ENCODE measurements at places on chromosomes 16 and 17.

GRCh38 chr16:14070877-14071575 lies at the start of gene MRTFB:
Gene MRTFB, plus strand, starts transcription at chr16:14071319. Its CDS starts 69,288 bp downstream, at chr16:14140607.
- DNase-seq: peak; percentile 75

- DNase-seq: no peak
Measured at GRCh38 chr17:37671824-37672547, 28.7 kb upstream of the DDX52 start.

DNA sequence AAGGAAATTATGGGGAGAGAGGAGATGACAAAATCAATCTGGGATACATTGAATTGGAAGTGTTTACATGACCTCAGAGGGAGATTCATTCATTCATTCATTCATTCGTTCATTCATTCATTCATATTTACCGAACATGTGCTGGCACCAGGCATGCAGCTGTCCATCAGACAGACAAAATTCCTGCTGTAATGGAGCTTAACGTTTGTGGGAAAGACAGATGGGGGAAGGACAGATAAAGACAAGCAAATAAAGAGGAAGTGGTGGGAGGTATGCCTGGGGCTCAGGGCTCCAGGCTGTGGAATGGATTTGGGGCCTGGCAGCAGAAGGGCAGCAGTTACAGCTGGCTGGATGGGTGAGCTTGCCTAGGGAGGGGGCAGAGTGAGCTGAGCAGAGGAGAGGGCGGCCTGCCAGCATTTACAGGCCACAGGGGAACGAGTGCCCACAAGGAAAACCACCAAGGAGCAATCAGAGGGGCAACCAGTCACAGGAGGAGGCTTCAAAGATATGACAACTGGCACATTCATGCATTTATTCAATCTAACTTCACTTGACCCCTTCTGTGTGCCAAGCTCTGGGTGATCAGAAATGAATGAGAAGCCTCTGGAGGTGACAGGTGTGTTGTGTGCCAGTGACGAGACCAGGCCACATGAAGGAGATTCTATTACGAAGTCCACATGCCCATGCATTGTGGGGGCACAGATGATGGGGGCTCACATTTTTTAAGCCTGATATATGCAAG lies 48.5 kb downstream of the ARHGAP27 start:
- DNase-seq: peak; percentile 77

DNA sequence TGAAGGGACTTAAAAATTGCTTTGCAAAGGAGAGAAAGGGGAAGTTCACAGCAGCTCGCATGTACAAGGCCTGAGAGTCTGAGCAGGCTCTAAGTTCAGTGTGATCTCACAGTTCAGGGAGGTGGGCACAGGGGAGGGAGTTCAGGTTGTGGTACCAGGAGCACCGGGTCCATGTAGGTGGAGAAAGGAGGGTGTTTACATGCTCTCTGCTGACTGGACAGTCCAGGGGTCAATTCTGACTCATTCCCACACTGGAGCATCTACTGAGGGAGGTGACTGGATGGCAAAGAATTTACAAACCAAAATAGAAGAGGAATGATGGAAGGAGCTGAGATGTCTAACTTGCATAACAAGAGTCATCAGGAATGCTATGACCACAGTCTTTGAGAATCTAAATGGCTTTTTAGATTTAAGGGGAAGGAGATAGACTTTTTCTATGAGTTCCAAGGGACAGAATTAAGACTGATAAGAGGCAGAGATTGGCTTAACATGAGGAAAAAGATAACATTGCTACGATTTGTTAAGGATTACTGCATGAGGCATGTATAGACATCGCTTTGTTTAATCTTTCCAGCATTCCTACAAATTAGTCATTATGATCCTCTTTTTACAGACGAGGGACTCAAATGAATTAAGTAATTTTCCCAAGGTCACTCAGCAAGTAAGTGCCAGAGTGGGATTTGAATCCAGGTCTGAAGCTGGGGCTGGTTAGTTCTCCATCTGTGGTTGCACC lies 29.9 kb downstream of the MIS12 start:
- DNase-seq: no peak

- DNase-seq: no peak
Measured at GRCh38 chr16:1026057-1026783, 44.6 kb downstream of the SOX8 start.

DNA sequence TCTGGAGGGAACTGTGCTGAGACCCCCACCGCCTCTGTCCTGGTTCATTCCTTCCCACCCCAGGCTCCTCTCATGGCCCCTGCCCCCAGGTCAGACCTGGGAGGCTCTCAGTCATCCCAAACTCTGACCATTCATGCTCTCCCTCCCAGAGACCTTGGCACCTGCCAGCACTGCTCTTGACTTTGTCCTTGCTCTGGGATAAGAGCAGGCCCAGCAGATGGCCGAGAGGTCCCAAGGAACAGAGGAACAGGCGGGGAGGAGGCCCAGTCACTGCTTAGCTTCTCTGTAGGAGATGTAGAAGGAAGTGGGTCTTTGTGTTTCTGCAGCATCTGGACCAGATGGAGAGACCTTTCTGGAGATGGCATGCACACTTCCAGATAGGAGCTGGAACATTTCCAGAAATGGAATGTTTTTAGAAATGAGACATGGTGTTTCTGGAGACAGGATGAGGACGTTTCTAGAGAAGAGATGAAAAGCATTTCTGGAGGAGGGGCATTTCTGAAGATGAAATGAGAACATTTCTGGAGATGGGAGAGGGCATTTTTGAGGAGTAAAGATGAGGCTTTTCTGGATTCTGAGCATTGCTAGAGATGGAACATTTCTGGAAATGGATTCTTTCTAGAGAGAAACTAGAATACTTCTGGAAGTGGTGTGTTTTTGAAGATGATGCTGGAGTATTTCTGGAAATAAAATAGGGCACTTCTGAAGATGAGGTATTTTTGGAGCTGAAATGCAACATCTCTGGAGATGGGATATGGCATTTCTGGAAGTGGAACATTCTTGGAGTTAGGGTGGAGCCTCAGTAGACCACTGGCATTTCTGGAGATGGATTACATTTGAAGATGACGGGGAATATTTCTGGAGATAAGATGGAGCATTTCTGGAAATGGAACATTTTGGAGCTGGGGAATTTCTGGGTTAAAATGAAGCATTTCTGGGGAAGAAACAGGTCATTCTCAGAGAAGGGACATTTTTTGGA lies 55.2 kb downstream of the RAI1 start:
- no peak for DNase-seq

- peak; percentile 71 for DNase-seq
Measured at GRCh38 chr17:17001874-17002520, 30.1 kb upstream of the TNFRSF13B start.

DNA sequence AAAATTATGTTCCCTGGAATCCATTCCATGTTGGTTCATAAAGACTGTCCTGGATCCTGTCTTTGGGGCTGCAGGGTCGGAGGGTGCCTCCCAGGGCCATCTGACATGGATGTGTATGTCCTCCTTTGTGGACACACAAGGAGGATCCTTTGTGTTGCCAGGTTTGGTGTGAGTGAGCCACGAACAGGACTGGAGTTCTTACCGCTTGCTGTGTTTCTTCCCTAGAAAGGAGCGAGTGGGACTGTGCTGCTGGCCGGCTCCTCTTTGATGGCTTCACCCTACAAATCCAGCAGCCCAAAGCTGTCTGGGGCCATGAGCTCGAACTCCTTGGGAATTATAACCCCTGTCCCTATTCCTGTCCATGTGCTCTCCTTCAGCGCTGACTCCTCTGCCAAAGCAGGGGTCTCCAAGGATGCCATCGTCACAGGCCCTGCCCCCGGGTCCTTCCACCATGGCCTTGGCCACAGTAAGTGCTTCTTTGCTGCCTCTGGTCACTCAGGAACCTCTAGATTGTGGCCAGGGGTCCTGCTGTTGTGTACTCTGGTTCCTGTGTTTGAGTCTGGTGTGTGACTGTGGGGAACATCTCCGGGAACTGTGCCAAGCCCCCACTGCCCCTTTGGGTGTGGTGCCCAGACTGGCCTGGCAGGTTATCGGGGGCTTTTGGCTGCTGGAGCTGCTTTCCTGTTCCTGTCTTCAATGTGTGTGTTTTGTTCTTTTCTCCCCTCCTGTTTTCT lies 29.5 kb downstream of the UBN1 start:
- DNase-seq: no peak

- no peak for DNase-seq
Measured at GRCh38 chr17:1647802-1648171, 1.9 kb downstream of the RILP start.

DNA sequence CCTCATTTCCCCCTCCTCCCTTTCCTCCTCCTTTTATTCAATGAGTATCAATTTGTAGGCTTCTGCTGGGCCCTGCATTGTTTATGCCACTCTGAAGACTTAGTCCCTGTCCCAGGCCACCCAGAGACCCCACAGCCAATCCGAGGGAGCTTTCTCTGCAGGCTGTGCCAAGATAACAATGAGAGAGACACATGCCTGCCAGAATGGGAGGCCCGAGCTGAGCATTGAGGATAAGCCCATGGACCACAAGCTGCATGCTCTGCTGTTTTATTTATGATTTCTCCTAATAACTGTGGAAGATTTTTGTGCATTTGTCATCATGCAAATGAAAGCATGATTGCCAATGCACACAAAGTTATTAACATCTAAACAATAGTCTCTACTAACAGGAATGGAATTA lies 3.0 kb downstream of the RCVRN start:
- no peak for DNase-seq

- no peak for DNase-seq
Measured at GRCh38 chr16:81307770-81308169, 7.0 kb upstream of the GAN start.

- peak; percentile 73 for DNase-seq
Measured at GRCh38 chr17:80082403-80083135, 18.8 kb upstream of the GAA start.

DNA sequence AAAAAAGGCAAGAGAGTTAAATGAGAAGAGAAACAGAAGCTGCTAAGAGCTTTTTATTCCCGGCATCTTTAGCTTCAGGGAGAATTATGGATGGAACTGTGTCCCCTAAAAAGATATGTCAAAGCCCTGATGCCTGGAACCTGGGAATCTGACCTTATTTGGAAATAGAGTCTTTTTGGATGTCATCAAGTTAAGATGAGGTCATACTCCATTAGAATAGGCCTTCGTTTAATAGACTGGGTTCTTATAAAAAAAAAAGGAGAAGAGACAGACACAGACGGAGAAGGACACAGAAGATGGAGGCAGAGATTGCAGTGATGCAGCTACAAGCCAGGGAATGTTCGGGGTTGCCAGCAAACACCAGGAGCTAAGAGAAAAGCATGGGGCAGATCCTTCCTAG lies 24.6 kb downstream of the CACNG4 start:
- DNase-seq: no peak

- DNase-seq: no peak
Measured at GRCh38 chr17:74043976-74044375, 159.5 kb upstream of the RPL38 start.

GRCh38 chr16:86485746-86486145 lies 24.6 kb upstream of the FOXF1 start:
- DNase-seq: no peak

DNA sequence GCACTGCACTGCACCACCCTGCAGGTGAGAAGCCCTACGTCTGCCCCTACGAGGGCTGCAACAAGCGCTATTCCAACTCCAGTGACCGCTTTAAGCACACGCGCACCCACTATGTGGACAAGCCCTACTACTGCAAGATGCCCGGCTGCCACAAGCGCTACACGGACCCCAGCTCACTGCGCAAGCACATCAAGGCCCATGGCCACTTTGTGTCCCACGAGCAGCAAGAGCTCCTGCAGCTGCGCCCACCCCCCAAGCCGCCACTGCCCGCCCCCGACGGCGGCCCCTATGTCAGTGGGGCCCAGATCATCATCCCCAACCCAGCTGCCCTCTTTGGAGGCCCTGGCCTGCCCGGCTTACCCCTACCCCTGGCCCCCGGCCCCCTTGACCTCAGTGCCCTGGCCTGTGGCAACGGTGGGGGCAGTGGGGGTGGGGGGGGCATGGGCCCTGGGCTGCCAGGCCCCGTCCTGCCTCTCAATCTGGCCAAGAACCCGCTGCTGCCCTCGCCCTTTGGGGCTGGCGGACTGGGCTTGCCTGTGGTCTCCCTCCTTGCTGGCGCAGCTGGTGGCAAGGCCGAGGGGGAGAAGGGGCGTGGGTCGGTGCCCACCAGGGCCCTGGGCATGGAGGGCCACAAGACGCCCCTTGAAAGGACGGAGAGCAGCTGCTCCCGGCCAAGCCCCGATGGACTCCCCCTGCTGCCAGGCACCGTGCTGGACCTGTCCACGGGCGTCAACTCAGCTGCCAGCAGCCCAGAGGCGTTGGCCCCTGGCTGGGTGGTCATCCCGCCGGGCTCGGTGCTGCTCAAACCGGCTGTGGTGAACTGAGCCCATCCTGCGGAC lies 14.2 kb downstream of the PAM16 start:
- no peak for DNase-seq

GRCh38 chr17:27566671-27567562 lies 64.1 kb upstream of the LGALS9 start:
- DNase-seq: peak; percentile 36

DNA sequence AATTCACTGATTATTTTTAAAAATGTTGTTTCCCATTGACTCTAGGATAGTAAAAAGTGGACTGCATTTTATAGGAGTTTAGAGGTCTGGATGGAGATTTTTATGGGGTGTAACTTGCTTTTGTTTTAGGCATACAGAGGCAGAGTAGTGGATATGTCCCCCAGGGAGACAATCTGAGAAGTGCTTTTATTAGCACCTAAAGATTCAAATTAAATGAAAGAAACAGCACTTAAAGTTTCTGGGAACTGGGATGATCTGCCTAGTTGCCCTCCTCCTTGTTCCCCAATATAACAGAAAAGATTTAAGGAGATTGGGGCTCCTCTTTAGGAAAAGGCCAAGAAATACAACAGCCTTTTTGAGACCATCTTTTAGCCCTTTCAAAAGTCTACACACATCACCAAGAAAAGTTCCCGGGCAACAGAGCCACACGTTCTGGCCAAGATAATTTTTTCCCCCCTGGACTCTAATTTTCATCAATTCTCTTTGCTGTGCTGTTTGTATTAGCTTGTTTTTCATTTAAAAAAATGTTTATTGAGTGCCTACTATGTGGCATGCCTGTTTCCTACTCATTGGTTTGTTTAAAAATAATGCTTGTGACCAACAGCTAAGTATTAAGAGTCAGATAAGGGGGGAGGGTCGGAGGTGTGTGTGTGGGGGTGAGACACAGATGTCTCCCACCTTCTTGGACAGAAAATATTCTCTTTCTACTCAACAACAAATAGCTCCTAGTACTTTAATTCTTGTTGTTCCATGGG lies 2.5 kb upstream of the IGF2BP1 start:
- peak; percentile 66 for DNase-seq

GRCh38 chr16:53129281-53130158 lies 74.7 kb downstream of the CHD9 start:
- DNase-seq: peak; percentile 32

DNA sequence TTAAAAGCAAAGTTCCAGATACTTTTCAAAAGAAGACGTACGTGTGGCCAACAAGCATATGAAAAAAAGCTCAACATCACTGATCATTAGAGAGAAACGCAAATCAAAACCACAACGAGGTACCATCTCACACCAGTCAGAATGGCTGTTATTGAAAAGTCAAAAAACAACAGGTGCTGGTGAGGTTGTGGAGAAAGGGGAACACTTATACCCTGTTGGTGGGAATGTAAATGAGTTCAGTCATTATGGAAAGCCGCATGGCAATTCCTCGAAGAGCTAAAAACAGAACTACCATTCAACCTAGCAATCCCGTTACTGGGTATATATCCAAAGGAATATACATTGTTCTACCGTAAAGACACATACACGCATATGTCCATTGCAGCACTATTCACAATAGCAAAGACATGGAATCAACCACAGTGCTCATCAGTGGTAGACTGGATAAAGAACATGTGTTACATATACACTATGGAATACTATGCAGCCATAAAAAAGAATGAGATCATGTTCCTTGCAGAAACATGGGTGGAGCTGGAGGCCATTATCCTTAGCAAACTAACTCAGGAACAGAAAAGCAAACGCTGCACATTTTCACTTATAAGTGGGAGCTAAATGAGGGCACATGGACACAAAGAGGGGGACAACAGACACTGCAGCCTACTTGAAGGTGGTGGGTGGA lies 31.1 kb upstream of the DNAH17 start:
- no peak for DNase-seq

Measured in OCI-M1 (cell line).